ENCODE measurements at places on chromosomes 5 and 9.

DNA sequence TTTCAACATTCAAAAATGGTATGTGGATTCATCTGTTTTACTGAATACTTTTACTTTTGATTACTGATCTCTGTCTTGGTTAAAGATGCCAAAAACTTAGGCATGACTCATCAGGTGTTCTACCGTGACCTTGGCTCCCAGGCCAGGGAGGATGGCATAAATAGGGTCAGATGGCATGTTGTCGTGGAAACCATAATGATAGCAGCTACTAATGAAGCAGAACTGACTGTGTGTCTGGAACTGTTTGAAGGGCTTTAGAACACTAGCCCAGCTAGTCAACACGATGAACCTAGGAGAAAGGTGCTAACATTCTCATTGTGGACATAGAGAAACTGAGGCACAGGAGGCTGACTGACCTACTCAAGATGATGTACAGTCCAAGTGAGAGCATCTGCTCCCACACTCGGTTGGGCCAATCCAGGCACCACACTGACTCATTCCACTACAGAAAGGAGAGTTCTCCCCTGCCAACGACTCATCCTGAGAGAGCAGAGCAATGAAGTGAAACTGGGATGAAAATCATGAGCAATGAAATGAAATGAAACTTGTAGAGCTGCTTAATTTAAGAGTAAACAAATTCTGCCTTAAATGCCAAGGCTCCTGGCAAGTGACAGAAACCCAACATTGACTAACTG is 116.0 kb downstream of the TENT4A start:
- DNase-seq, result no peak

DNA sequence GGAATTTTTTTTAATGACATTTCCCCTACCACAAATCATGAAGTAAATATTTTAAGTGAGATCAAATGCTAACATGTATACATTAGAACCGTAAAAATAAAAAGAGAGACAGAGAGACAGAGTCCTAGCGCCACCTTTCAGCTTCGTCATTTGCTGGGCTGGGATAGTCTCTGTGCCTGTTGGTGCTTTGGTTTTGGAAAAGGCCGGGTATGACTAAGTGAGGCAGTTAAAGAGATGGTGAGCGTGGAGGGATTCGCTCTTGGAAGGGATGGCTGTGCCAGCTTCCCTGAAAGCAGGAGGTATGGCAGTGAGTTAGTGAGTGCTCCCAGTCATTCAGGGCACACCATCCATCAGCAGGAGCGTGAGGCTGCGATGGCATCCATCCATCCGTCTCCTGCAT is 729.6 kb upstream of the WWC1 start:
- no peak for DNase-seq

DNA sequence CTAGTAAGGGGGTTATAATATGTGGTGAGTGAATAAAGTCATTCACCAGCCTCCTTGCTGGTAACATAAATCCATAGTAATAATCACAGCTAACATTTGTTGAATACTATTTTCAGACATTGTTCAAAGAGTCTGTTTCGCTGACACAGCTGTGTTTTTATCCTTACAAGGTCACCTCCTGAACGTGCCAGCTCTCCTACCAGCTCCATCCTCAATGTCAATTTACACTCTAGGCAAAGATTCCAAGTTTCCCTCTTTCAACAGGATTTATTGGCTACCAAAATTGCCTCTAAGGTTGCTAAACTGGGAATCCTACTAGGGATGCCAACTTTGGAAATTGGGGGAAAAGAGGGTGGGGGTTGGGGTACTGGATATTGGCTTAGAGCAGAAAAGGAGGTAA is 30.7 kb upstream of the SMC5 start:
- DNase-seq, result no peak

GRCh38 chr9:23803216-23803615 is 22.8 kb downstream of the ELAVL2 start:
- DNase-seq, result no peak

DNA sequence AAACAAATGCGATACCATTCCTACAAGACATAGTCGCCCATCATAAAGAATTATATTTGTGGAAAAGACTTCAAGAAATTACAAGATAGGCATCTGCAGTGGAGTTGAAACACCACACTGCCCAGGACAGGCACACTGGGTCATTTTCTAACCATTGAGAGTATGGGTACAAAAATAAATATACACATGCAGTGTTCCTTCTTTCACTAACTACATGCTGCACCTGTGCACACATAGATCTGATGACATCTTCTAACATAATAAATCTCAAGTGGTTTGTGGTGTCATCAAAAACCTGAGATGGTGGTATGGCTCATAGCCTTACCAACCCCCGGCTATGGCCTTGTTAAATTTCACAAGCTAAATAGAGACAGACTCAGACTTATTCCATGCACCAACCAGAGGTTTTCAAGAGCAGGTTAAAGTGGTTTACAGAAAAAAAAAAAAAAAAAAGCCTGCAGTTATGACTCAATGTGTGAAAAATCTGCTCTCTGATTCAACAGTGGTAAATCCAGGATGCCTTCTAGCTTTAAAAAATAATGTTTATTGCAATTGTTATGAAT is 12.4 kb upstream of the NFIB start:
- DNase-seq, result no peak

DNA sequence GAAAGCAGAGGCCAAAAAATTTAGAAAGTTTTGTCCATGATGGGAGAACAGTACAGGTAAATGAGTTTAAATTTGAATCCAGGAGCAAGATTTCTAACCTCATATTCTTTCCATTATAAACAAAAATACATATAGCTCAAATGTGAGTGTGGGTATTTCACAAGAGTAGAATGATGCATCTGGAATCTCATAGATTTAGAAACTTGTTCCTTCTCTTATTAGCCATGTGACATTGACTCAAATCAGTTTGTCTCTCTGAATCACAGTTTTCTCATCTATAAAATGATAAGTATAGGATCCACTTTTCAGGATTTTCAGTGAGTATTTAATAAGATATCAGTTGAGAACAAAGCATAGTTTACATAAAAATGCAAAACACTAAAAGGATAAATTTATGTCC is 436.3 kb upstream of the PAPPA start:
- DNase-seq, result no peak

DNA sequence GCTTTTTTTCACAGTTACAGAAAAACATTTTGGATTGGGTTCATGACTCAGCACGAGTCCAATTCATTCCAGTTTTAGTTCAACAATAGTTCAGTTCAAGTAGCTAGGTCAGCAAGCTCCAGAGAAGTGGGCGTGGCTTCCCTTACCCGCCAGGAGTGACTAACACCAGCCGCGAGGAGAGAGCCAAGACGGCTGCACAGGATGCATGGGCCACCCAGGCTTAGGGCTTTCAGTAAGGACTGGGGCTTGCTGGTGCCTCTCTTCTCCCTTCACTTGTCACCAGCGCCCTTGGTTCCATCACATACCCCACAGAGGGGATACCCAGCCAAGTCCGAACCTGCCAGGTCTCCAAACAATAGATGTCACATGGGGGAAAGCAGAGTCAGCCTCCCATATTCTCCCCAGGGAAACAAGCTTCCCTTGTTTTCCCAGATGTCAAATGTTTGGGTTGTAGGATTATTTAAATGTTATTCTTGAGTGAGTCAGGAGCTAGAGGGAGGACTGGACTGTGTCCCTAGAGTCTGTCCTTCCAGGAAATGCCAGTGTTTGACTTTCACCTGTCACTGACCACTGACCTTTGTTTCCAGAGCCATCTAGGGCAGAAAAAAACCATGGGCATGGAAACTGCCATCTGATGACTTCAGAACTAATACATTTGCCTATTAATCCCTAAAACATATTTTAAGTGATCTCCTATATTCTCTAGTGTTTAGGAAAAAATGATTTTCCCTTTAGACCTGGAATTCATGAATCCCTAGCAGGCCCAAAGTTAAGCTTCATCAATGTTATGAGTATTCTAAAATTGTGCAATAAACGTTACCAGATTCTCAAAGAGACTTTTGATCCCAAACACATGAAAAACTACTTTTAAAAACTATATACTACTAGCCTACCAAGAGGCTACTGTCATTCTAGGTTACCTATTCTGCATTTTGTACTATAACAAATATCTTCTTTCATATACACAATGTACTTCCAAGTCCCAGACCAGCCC is 51.9 kb downstream of the NIPAL4 start:
- DNase-seq, result peak; percentile 51

DNA sequence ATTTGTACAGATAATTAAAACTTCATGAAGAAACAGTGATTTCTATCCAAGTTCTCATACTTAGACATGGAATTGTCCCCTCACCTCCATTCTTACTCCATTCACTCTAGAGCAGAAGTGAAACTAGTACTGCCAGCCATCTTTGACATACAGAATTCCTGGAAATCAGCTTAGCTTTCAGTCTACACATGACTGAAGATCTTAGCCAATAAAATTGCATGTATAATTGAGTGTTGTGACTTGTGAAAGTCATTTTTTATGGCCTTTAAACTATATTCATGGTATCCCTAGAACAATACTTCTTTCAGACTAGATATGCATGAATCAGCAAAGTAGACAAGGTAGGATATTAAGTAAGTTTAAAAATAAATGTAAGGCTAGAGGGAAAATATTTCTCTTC is 705.2 kb upstream of the ZNF608 start:
- DNase-seq, result no peak

GRCh38 chr5:171986772-171987171 is 19.7 kb downstream of the FBXW11 start:
- DNase-seq, result no peak

- DNase-seq, result no peak
Measured at GRCh38 chr5:13524936-13525335, 419.6 kb downstream of the DNAH5 start.

DNA sequence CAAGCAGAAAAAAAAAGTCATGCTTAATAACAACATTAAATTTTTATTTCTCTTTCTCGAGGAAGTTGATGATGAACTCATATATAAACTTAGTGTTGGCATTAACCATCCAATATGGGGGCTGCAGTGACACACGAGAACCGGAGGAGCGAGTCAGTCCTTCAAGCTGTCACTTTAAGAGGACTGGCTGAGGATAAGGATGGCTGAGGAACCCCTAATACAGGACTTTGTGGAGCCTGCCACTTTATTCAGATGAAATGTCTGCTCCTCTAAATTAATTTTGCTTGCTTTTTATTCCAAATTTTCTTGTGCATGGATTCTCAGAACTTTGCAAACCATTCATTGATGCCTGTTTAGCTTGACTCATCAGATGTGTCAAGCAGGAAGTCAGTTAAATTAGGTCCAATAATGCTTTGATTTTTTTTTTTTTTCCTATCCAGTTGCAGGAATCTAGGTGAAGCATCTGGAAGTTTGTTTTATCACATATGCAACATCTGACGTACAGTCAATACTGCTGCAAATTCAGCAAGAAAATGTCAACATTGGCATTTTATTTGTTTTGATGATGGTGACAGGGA is 144.2 kb upstream of the COL5A1 start:
- DNase-seq, result no peak

Data from nucleus accumbens (tissue), 56 donors.